ENCODE measurements at places on chromosomes 4 and X.
A peak's percentile ranks its signal among the peaks of the same experiment; 100 is the strongest.

- no peak for DNase-seq
These were observed 716.3 kb downstream of the GLUD2 start for GRCh38 chrX:121763671-121764070.

GRCh38 chr4:118836301-118837120, 585 bp upstream of the SEC24D start:
- no peak for DNase-seq

- DNase-seq, result no peak
These were observed 3.0 kb downstream of the BMP15 start for GRCh38 chrX:50913520-50913919.

- DNase-seq, result peak; percentile 4
These were observed 25.3 kb upstream of the CT45A1 start for GRCh38 chrX:135688137-135688536.

- no peak for DNase-seq
These were observed 39.4 kb upstream of the WDFY3 start for GRCh38 chr4:85005865-85006377.
